CMK (cell line): ENCODE measurements at places on chromosomes 1 and 21.

GRCh38 chr1:15077384-15077783, 76.2 kb upstream of the TMEM51 start:
- no peak for DNase-seq

DNA sequence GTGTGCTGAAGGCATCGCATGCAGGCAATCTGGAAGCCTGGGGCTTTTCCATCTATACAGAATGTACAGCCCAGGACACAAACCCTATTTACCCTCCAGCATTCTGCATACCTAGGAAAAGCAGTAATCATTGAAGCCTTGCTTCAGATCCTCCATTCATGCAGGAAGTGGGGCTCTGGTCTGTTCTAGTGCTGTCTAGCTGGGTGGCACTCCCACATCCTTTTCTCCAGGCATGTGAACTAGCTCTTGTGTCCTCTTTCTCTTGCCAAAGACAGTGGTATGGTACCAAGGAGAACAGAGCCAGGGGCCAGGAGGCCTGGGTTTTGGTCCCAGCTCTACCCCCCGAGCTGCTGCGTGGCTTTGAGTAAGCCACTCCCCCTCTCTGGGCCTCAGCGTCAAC, 21.7 kb downstream of the LRP8 start:
- DNase-seq: no peak

GRCh38 chr1:186753241-186753640, 73.0 kb upstream of the PTGS2 start:
- no peak for DNase-seq

DNA sequence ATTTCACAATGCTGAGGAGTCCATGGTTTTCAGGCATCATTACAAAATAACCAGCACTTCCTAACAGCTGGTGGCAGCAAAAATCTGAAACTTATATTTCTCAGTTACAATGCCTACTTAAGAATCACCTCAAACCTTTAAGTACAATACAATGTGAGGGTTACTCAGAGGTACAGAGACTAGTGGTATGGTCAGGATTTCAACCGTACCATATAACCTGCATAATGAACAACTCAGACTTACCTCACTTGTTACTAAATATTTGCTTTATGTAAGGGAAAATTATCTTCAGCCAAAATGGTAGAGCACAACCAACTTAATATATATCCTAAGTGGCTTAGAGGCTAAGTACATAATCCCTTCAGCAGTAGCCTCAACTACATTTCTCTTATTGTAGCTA, 344.5 kb downstream of the SMYD3 start:
- DNase-seq: no peak

- peak; percentile 45 for DNase-seq
These were observed 64.6 kb downstream of the UBIAD1 start for GRCh38 chr1:11337580-11338073.

DNA sequence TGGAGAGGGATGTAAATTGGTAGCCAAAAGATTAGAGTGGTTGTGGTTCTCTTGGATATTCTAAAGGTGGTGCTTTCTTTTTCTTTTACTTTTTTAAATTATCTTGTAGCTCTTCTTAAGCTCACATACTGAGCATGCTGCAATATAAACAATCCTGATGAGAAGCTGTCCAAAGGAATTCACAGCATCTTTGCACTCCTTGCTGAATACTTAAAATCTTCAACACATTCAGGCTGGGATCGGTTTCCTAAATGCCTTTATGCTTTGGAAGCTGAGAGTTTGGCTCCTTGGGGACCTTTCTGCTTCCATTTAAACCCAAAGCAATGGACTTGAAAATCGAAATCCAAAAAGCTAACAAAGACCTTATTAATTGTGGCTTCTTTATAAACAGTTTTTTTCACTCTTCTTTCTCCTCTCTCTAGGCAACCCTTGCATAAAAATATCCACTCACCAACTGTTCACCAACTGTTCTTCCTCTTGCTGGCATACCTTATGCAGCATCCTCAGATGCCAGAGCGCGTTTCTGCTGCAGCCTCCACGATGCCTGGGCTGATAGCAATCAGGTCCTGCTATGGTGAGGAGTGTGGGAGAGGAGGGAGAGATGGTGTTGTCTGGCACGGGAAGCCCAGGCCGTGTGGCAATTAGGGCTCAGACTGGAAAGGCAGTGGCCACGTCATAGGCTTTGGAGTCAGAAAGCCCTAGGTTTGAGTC, 535.8 kb upstream of the DAB1 start:
- no peak for DNase-seq

- DNase-seq: no peak
These were observed 16.2 kb downstream of the NT5C1A start for GRCh38 chr1:39655578-39656268.

DNA sequence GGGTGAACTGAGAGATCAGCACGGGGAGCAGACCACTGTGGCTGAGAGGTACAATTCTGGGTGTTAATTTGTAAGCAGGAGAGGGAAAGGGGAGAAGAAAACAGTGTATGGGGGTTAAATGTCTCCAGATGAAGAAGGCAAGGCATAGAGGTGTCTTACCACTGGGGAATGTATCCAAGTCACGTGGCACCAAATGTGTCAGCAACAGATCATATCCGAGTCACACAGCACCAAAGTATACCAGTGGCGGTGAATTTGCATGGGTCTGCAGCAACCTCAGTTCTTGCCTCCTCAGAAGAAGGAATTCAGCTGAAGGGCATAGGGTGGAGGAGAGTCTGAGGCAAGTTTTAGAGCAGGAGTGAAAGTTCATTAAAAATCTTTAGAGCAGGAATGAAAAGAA, 21.2 kb upstream of the SYCP1 start:
- no peak for DNase-seq

DNA sequence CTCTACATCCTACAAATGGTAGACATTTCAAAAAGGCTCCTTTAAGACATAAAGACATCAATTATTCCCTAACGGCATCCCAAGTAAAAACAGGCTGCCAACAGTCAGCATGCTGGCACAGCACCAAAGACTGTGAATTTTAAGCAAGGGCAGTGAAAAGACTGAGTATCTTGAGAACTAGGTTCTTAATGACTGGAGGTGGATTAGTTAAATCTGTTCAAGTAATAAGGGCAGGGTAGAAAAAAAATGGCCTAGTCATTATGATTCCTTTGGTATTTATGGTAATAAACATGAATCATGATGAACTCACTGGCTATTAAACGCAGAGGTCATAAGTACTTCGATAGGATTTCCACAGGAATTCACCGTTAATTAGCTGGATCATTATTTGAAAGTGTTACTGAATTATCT, 75.2 kb downstream of the KIFAP3 start:
- DNase-seq: no peak

DNA sequence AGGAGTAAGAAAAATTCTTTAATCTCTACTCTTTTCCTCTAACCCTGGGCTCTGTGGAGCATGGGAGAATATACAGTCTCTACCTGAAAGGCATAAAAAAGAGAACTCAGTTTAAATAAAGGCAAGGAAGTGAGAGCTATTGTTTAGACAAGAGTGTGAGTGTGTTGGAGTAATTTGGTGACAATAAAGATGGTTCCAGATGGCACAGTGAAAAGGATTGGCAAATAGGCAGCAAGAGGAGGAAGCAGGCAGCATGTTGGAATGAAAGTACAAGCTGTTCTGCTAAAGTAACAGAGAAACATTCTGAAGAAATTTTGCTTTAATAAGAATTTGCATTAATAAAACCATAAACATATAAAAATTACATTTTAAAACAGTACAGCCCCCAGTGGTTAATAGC, 163.4 kb downstream of the DNM3 start:
- no peak for DNase-seq

DNA sequence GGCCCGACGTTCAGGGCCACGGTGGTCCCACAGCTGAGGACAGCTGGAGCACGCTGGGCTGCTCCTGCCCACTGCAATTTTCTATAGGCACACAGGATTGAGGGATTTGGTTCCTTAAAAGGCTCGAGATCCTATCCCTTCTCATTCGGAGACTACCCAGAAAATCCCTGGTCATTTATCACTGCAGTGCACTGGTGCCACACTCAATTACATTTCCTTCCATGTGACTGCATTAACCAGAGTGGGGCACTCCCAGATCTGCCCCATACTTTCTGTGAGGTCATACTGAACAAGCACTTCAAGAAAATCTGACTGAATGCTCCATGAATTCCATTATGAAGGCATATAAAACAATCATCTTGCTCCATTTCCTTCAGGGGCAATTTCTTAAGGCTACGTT, 49.8 kb upstream of the KCNE1 start:
- DNase-seq: no peak
